ENCODE measurements at places on chromosomes 3 and 15.

- DNase-seq = no peak
Measured at GRCh38 chr15:77609558-77609957, 23.2 kb downstream of the LINGO1 start.

GRCh38 chr15:48992545-48992944 is 28.8 kb upstream of the SHC4 start:
- no peak for DNase-seq

DNA sequence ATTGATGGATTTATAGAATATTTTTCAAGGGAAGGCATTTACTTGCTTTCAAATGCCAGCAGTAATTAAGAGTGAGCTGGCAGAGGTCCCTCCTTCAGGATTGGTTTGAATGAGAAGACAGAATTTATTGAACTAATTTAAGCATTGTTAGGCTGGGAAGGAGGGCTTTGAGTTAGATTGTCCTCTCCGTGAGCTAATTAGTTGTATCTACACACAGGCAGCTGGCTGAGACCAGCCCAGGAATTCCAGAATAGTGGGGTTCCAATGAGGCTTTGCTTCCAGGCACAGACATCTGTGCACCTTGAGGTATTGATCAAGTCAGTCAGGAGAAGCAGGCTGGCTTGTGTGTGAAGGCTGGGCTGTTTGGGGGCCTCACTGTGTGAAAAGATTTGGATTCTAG is 124.0 kb upstream of the WNT5A start:
- no peak for DNase-seq

DNA sequence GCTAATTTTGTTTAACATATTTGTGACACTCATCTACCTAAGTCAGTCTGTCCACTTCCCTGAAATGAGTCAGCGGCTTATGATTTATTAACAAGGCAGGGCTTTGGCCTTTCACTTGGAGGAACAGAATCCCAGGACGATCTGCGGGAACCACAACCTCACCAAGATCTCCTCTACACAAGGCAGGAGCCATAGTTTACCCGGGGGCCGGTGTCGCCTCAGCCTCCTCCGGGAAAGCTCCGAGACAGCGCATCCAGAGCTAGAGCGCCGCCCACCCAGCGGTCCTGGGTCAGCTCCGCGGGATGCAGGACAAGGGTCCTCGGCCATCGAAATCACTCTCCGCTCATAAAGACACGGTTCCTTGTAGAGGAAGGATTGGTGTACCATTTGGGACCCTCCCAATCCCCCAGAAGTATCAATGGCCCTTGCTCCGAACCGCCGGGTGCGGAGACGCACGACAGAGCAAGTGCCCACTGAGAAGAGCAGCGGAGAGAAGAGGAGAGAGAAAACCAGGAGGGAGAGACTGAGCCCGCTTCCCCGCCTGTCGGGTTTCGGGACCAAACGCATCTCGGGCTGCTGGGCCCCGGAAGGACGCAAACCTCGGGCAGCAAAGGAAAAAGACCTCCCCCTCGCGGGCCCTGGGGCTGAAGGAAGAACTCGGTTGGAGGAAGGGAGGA is 13.1 kb upstream of the ALCAM start:
- no peak for DNase-seq

- DNase-seq = no peak
Measured at GRCh38 chr15:55993804-55994560, 570 bp upstream of the NEDD4 start.
